Activated CD4-positive, alpha-beta T cell treated with anti-CD3 and anti-CD28 coated beads, Interleukin-2, amount 10 ng/mL, durations not matched to agents 7 days and 5 days (primary cell): ENCODE measurements at places on chromosomes 4 and X.
A peak's percentile ranks its signal among the peaks of the same experiment; 100 is the strongest.

GRCh38 chr4:17157304-17157703 lies 258.9 kb upstream of the LDB2 start:
- no peak for DNase-seq

DNA sequence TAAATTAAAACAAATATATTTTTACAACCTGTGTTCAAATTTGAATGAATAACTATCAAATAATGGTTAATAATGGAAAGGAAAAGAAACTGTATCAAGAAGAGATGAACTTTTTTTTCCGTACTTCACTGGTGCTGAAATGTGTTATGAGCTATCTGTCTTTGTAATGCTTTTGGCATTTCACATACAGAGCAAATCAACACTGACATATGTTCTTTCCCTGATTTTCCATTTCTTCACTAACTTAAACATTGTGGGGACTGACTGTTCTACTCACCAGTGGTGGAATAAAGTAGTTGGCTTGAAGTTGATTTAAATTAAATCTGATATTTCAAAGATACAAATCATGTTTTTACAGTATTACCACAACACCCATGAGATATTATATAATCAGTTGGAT lies 304.0 kb upstream of the BMP3 start:
- no peak for DNase-seq

DNA sequence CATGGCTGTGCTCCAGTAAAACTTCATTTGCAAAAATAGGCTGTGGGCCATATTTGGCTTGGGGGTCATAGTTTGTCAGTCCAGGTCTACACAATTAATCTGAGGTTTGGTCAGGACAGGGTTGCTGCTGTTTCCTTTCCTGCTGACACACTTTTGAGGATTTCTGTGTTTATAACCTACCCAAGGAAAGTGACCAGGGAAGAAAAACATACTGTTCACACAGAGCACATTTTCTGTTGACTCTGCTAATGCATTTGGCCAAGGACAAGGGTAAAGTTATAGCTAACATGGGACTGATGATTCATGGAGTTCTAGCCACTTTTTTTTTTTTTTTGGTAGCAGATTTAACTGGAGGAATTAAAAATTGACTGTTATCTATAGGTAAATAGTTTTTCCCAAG lies 43.9 kb upstream of the GEMIN8 start:
- no peak for DNase-seq

- DNase-seq = no peak
Observed at GRCh38 chr4:7198440-7199128, 6.2 kb downstream of the SORCS2 start.

- no peak for DNase-seq
Observed at GRCh38 chr4:2804449-2804972, 11.6 kb downstream of the SH3BP2 start.

GRCh38 chrX:75522565-75523431 lies at the start of gene ZDHHC15:
TSS of gene ZDHHC15 (minus strand) at chrX:75523037. CDS start at chrX:75523024, 13 bp downstream.
- DNase-seq = peak; percentile 37

- no peak for DNase-seq
Observed at GRCh38 chr4:25966171-25966570, 52.2 kb downstream of the SMIM20 start.

DNA sequence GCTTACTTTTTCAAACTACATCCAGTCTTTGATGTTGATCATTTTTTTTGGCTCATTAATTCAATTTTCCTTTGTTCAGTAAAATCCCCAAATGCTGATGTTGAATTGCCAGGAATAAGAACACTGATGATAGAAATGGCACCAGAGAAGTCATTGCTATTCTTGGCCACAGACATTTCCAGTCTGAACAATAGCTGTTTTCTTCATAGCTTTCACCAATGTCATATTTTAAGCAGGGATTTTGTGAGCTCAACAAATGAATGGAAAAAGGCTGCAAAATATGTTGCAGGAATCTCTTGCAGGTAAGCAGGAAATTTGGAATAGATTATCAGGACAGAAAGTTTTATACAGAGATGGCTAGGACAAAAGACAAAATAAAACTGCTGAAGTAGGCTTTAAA lies 40.5 kb upstream of the GLRB start:
- DNase-seq = no peak

- DNase-seq = no peak
Observed at GRCh38 chr4:102815981-102816380, 11.4 kb downstream of the UBE2D3 start.

- no peak for DNase-seq
Observed at GRCh38 chr4:105859233-105859632, 36.0 kb upstream of the NPNT start.

GRCh38 chr4:163195247-163195765 lies 28.6 kb upstream of the NAF1 start:
- DNase-seq = no peak

- no peak for DNase-seq
Observed at GRCh38 chrX:47166126-47166525, 21.1 kb downstream of the RBM10 start.

- DNase-seq = no peak
Observed at GRCh38 chrX:113260474-113260873, 419.8 kb upstream of the AMOT start.
